ENCODE measurements at places on chromosomes 6 and 20.

GRCh38 chr20:52975029-52975732 is 3.0 kb downstream of the TSHZ2 start:
- no peak overlapping the region for H3K27ac ChIP-seq
- DNase-seq: peak; percentile 9
- H3K4me1 ChIP-seq: peaks cover 5% of the 10 kb centered on the region

DNA sequence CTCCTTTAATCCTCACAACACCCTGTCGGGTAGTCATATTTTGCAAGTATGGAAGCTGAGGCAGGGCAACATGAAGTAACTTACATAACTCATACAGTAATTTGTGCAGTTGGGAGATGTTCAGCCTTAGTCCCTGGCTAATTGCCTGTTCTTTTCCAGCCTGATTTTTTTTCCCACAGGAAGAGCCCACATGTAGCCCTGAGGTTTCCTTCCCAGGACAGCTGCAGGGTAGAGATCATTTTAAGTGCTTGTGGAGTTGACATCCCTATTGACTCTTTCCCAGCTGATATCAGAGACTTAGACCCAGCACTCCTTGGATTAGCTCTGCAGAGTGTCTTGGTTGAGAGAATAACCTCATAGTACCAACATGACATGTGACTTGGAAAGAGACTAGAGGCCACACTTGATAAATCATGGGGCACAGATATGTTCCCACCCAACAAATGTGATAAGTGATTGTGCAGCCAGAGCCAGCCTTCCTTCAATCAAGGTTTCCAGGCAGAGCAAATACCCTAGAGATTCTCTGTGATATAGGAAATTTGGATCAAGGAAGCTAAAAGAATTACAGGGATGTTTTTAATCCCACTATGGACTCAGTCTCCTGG is 5.0 kb upstream of the BTN2A1 start:
- H3K27ac ChIP-seq: no peak overlapping the region
- H3K36me3 ChIP-seq: peaks cover 44% of the 10 kb centered on the region
- no peak for DNase-seq
- H3K4me1 ChIP-seq: peaks cover 3% of the 10 kb centered on the region

- H3K36me3 ChIP-seq: no peaks in the 10 kb centered on the region
- no peaks in the 10 kb centered on the region for H3K27me3 ChIP-seq
- H3K4me3 ChIP-seq: no peak overlapping the region
- H3K4me1 ChIP-seq: peaks cover 36% of the 10 kb centered on the region
These were observed 3.3 kb downstream of the FGD2 start for GRCh38 chr6:37008484-37009465.

DNA sequence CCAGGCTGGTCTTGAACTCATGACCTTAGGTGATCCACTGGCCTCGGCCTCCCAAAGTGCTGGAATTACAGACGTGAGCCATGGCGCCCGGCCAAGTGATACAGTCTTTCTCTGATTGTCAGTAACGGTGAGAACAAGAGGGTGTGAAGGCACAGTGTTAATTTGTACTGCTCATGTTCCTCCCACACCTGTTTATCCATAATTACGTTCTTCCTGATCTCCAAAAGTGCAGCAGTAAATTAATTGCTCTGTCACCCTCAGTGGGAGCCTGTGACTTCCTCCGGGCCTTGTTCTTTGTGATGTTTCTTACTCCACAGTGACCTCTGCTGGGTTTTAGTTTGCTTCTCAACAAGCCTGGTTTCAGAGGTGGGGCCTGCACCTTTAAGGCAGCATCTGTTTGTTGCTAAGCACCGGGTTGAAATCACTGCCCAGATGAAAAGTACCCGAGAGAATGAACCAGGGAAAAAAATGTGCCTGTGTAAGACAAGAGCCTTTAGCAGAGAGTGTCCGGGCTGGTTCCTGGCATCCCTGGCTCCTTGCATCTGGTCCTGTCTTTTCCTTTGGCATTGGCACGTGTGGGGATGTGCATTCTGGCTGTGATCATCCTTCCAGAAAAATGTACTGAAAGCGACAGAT is 89.1 kb upstream of the CLDN20 start:
- H3K27ac ChIP-seq: no peak overlapping the region
- DNase-seq: peak; percentile 85
- no peaks in the 10 kb centered on the region for H3K36me3 ChIP-seq
- H3K27me3 ChIP-seq: no peaks in the 10 kb centered on the region

- no peaks in the 10 kb centered on the region for H3K4me1 ChIP-seq
- peak; percentile 45 for DNase-seq
- H3K36me3 ChIP-seq: no peaks in the 10 kb centered on the region
These were observed 4.4 kb downstream of the CAP2 start for GRCh38 chr6:17397764-17398194.

- peak; percentile 31 for DNase-seq
- peaks cover 1% of the 10 kb centered on the region for H3K4me1 ChIP-seq
These were observed 593.9 kb downstream of the CD109 start for GRCh38 chr6:74289884-74290283.

DNA sequence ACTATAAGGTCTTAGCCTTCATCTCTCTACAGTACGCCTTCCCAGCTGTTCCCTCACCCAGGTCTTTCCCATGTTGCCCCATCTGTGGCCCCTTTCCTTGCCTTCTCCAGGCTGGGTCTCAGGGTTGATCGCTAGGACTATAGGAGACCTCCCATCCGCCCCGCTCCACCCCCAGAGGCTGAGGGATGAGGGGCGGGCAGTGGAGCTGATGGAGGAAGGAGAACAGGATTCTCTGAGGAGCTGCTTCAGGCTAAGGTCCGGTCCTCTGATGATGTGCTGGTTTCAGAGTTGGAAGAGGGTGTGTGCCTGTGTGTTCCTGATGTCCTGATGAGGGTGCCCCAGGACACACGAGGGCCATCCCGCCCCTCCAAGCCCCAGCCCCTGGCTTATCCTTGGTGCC is 154.8 kb upstream of the QKI start:
- H3K4me1 ChIP-seq: peaks cover 6% of the 10 kb centered on the region
- H3K27ac ChIP-seq: no peak overlapping the region
- no peaks in the 10 kb centered on the region for H3K36me3 ChIP-seq
- H3K27me3 ChIP-seq: no peaks in the 10 kb centered on the region
- no peak overlapping the region for H3K4me3 ChIP-seq

DNA sequence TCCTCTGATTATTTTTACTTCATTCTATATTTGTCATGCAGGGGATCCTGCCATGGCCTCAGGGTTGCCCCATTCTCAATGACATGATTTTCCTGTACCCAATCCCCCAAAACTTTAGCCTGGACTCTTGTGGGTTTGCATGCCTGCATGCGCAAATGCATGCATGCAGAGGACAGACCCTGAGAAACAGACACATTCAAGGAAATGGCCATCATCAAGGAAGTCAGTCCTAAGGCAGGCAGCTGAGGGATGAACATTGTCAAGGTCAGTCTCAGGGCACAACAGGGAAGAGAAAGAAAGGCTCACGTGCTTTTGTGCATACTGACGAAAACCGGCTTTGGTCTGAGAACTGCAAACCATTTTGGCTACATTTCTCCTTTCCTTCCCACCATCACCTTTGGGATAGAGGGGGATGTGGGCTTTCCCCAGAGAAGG is 13.1 kb downstream of the NEDD9 start:
- no peak for DNase-seq
- peaks cover 5% of the 10 kb centered on the region for H3K4me1 ChIP-seq
- no peaks in the 10 kb centered on the region for H3K27me3 ChIP-seq
- H3K27ac ChIP-seq: no peak overlapping the region
- no peaks in the 10 kb centered on the region for H3K36me3 ChIP-seq

DNA sequence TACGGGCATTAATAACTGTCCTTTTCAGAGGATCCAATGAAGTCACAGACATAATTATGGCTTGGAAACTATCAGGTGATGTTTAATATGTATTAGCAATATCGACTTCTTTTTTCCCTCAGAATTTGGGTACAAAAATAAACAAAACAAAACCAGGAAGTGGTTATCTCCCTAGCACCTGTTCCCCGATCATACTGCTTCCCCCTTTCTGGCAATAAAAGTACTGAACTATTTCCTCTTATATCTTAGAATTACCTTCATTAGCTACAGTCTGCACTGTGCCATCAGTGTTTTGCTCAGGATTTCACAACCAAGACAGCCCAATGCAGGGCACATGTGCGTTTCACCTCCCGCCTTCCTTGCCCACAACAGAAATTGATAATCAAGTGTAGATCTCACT is 216.9 kb upstream of the BTBD3 start:
- H3K4me1 ChIP-seq: no peaks in the 10 kb centered on the region
- no peak overlapping the region for H3K4me3 ChIP-seq
- H3K36me3 ChIP-seq: no peaks in the 10 kb centered on the region
- no peak overlapping the region for H3K27ac ChIP-seq
- H3K27me3 ChIP-seq: no peaks in the 10 kb centered on the region

DNA sequence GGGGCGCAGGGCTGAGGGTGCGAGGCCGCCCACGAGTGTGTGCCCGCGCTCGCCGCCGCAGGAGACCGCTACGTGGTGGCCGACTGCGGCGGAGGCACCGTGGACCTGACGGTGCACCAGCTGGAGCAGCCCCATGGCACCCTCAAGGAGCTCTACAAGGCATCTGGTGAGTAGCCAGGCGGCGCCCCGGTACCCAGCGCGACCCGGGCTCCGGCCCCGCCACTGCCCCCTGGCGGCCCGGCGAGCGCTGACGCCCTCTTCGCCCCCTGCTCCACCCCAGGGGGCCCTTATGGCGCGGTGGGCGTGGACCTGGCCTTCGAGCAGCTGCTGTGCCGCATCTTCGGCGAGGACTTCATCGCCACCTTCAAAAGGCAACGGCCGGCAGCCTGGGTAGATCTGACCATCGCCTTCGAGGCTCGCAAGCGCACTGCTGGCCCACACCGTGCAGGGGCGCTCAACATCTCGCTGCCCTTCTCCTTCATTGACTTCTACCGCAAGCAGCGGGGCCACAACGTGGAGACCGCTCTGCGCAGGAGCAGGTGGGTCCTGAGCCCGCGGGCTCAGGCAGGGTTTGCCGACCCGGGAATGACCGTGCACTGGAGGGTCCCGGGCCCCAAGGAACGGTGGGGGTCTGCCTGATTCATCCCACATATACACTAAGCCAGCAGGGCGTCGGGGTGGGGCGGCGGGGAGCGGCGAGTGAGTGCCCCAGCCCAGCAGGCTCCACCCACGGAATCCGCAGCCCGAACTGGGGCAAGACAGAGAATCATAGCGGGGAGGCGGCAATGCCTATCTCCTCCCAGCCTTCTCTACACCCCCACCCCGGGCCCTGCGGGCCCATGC is 17.4 kb downstream of the HSPA12B start:
- no peaks in the 10 kb centered on the region for H3K27me3 ChIP-seq
- DNase-seq: peak; percentile 41
- no peak overlapping the region for H3K27ac ChIP-seq
- peaks cover 23% of the 10 kb centered on the region for H3K4me1 ChIP-seq
- H3K4me3 ChIP-seq: no peak overlapping the region
- H3K36me3 ChIP-seq: peaks cover 19% of the 10 kb centered on the region

DNA sequence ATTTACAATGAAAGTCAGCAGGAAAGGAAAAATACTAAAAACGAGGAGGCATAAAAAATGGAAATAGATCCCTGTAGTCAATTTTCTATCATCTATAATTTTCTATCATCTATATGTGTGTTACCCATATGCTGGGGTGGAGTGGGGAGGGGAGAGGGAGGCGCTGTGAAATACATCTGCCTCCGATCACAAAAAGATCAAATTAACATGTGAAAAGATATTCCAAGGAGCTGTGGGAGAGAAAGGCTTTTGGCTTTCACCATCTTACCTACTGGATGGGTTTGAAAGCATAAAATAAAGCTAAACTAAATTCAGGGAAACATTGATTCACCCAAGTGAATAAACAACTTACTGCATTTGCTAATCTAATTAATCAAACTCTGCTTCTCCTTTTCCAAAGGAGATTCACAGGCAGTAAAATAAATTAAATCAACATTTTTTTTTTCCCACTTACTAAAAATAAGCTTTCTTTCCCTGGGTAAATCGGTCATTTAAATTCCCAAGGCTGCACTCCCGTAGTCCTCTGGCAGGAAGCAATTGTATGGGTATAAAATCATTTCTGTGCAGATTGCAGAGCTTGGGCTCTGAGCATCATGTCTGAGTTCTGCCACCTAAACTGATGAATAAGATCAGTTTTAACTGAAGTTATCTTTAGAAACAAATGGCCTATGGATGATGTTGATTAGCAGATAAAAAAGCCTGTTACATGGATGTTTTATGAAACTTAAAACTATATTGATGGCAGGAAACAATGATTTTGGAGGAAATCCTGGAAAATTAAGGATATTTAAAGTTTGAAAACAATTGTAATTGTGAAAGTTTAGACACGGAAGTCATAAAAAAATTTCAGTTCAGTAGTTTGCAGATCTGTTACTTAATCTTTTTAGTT is 147.9 kb downstream of the SOX4 start:
- H3K27ac ChIP-seq: peak overlapping the region; percentile 14
- peak; percentile 26 for DNase-seq
- no peaks in the 10 kb centered on the region for H3K27me3 ChIP-seq
- H3K4me3 ChIP-seq: no peak overlapping the region
- H3K36me3 ChIP-seq: no peaks in the 10 kb centered on the region

- no peak overlapping the region for H3K27ac ChIP-seq
- no peak overlapping the region for H3K4me3 ChIP-seq
- peaks cover 21% of the 10 kb centered on the region for H3K27me3 ChIP-seq
- no peaks in the 10 kb centered on the region for H3K4me1 ChIP-seq
- H3K36me3 ChIP-seq: no peaks in the 10 kb centered on the region
- no peak for DNase-seq
These were observed 131.6 kb upstream of the TOP1 start for GRCh38 chr20:40896814-40897700.

GRCh38 chr6:45387236-45387635 is 9.5 kb upstream of the SUPT3H start:
- H3K27me3 ChIP-seq: no peaks in the 10 kb centered on the region
- H3K27ac ChIP-seq: no peak overlapping the region
- no peak for DNase-seq
- no peaks in the 10 kb centered on the region for H3K4me1 ChIP-seq

DNA sequence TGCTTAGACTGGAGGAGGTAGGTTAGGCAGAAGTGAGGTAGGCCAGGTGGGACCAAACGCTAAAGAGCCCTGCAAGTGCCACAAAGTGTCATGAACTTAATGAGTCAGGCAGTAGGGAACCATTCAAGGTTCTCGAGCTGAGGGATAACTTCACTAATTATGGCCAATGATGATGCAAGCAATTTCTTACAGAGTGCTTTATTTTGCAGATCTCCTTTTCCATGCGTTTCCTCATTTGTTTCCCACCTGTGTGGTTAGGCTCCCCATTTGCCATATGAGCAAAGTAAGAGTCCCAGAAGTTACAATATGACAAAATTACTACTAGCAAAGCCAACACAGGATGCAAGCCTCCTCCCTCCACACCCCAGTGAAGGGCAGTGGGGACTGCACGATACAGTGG is 36.5 kb upstream of the PSMF1 start:
- H3K27me3 ChIP-seq: no peaks in the 10 kb centered on the region
- no peak overlapping the region for H3K4me3 ChIP-seq
- no peaks in the 10 kb centered on the region for H3K36me3 ChIP-seq
- DNase-seq: no peak
- H3K4me1 ChIP-seq: no peaks in the 10 kb centered on the region

DNA sequence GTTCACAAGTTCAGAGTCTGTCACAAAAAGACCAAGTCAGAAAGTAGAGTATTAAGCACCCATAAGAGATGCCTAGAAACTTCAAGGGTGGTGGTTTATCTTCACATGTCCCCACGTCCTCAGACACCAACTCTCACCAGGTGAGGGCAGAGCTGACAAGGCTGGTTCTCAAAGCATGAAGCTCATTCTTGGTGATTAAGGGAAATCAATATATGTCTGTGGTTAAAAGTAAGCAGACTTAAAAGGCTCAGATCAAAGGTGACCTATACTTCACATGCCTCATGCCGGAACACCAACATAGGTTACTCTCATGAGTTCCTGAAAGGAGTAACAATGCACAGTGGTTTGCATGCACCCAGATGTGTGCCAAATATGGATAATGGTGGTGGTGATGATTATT is 27.0 kb downstream of the IL17A start:
- H3K4me3 ChIP-seq: no peak overlapping the region
- H3K27me3 ChIP-seq: no peaks in the 10 kb centered on the region
- no peak for DNase-seq
- no peaks in the 10 kb centered on the region for H3K4me1 ChIP-seq
